Regular cardiac myocyte (primary cell): ENCODE measurements at places on chromosomes 16 and 17. TPM values are rescaled to one million over a fixed set of nuclear protein-coding genes. Genes with fewer than 3 reads are reported as not detected.

KRT35 gene
- not detected in 2 replicates for total RNA-seq

NLGN2 gene
- total RNA-seq = 2.3 and 4.2 TPM in 2 replicates

HBA1 gene
- not detected in 2 replicates for total RNA-seq

SNAI3 gene
- not detected in 2 replicates for total RNA-seq
